ENCODE measurements at places on chromosomes 7 and 10. TPM values are rescaled to one million over a fixed set of nuclear protein-coding genes. Genes with fewer than 3 reads are reported as not detected.

Gene ATOH7
- 0.44 TPM for total RNA-seq

Gene CDK14
- total RNA-seq = 35.0 TPM

Gene MINDY3
- 13.2 TPM for total RNA-seq

Gene ANKRD61
- not detected for total RNA-seq

Gene OR6V1
- not detected for total RNA-seq

Gene ADRA2A
- 1.7 TPM for total RNA-seq

Gene DYNC1I1
- total RNA-seq = 3.3 TPM

Gene MOGAT3
- 0.81 TPM for total RNA-seq

Gene SPDYE1
- total RNA-seq = not detected

Gene HOXA1
- total RNA-seq = not detected

Gene ZNF680
- total RNA-seq = 13.9 TPM

Gene GPC2
- 63.0 TPM for total RNA-seq

Gene MMP21
- not detected for total RNA-seq

Gene PPP1R9A
- 18.0 TPM for total RNA-seq

Gene TLX1
- 2.3 TPM for total RNA-seq

Gene ERVW-1
- total RNA-seq = not detected

Gene ANXA8L1
- total RNA-seq = not detected

Gene SYPL1
- 49.6 TPM for total RNA-seq

Gene SSC4D
- total RNA-seq = 27.9 TPM

Gene TAS2R4
- total RNA-seq = 1.1 TPM

Gene TRIL
- total RNA-seq = 4.6 TPM

Gene OR6B1
- not detected for total RNA-seq

Gene KIF5B
- total RNA-seq = 63.2 TPM

Gene PODXL
- 623 TPM for total RNA-seq

Gene EFCAB10
- 3.2 TPM for total RNA-seq

Gene TMEM60
- 23.7 TPM for total RNA-seq

Measured in WTC11 (cell line).